ENCODE measurements at places on chromosomes 1 and 21. TPM values are rescaled to one million over a fixed set of nuclear protein-coding genes. Genes with fewer than 3 reads are reported as not detected.

DNA sequence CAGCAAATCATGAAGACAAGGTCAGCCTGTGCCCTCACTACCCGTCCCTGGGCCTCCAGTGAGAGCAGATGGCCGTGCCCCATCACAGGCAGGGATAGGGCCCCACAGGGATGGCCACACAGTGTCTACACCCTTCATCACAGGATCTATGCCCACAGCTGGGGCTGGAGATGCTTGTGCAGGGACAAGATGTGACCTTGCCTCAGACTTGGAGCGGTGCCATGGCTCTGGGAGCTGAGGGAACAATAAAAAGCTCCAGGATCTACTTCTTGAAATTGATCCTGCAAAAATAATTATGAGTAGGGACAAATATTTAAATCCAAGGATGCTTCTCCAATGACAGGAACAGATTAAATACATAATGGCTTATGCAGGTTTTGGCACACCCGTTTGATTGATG is 25.4 kb upstream of the TCEA3 start:
- DNase-seq = peak; percentile 60

DNA sequence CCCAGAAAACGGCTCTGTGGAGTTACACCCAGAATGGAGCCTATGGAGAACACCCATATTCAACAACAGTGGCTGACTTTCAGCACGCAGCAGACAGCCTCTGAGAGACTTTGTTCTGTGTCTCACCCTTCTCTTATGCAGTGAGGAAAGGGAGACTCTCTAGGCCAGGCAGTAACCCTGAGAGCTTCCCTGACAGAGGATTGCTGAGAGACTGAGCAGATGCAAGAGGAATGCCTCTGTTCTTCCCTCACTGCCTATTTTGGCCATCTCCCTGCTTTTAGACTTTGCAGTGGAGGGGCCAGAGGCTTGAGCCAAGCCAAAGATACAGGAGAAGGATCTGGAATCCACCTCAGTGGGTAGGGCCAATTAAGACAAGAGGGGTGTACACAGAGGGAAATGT is 41.8 kb upstream of the SLC16A1 start:
- no peak for DNase-seq

GRCh38 chr1:151992303-151993083 is 1.2 kb downstream of the S100A10 start:
- peak; percentile 78 for DNase-seq

GRCh38 chr1:48082271-48082962 is 85.2 kb upstream of the TRABD2B start:
- no peak for DNase-seq

DNA sequence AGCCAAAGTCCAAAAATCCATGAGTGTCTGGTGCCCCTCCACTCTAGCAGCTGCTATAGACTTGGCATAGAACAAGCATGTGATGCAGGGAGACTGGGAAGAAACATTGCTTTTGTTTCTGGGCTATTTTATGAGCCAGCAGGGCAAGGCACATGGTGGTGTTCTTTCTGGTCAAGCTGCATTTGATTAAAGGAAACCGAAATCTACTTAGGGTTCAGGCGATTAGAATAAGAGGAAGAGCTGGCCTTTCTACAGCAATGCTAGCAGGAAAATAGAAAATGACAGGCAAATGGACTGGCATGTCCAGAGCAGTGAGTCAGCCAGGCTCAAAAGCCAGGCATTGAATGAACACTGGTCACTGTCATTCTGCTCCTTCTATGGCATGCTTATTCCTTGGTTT is 28.5 kb upstream of the ARHGAP29 start:
- DNase-seq = no peak

DNA sequence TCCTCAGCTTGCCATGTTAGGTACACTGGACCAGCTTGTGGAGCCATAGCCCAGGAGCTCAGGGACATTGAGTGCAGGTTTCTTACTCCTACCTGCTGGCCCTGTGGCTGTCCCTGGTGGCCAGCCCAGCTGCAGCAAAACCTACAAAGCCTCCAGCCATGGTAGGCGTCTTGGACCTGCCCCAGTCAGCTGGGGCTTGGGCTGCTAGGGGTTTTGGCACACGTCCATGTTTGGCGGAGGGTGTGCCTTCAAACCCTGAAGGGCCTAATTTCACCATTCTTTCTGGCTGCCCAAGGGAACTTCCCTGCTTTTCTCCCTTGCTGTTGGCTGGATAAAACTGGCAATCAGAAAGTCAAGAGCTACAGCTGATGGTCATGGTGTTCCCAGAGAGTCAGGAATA is 25.4 kb downstream of the HMGCS2 start:
- DNase-seq = peak; percentile 44

- DNase-seq = no peak
Measured at GRCh38 chr1:184698969-184699368, 55.7 kb downstream of the EDEM3 start.

- no peak for DNase-seq
Measured at GRCh38 chr1:44521378-44522080, 116.5 kb downstream of the RNF220 start.

DNA sequence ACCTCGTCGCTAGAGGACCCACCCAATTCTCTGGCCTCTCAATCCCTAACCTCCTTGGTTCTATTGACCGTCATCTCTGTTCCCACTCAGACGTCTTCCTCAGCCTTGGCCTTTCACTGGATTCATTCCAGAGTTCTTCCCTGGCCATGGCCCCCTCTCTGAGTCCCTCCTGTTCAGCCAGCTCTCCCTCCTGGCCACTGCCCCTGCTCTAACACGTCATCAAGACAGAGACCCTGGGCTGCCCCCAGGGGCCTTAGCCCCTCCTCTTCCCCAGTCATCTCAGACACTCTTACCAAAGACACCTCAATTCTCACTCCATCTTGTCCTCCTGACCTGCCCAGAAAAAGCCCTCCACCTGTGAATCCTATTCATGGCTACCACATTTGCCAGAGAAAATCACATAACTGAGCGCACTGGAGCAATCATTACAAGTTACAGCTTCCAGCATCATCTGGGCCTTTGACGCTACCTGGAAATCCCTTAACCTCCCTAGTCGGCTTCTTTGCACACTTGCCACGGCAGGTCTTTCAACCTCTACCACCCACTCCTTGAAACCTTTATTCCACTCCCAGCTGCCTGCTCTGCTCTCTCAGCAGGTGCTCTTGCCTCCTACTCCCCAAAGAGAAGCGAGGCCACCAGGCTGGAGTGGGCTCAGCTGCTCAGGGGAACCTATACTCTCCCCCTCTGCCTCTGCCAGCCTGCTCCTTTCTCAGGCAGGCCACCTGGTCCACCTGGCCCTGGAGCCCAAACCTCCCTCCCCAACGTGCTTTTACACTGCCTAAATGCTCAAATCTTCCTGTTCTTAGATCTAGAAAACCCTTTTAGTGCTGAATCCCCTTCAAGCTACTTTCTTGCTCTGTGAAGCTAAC is 14.0 kb downstream of the DCST2 start:
- no peak for DNase-seq

DNA sequence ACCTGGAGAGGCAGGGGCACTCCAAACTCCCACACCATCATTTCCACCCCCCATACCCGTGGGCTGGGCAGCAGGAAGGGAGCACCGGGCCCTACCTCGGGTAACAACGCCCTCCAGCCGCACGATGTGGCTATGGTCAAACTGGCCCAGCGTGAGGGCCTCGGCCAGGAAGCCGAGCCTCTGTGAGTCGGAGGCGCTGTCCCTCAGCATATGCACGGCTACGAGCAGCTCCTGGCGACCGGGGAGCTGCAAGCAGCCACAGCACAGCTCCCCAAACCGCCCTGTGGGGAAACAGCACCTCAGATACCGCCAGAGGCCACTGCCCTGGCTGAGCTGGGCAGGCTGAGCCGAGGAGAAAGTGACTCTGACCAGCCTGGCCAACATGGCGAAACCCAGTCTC is 29.2 kb downstream of the CDCA8 start:
- DNase-seq = no peak

DNA sequence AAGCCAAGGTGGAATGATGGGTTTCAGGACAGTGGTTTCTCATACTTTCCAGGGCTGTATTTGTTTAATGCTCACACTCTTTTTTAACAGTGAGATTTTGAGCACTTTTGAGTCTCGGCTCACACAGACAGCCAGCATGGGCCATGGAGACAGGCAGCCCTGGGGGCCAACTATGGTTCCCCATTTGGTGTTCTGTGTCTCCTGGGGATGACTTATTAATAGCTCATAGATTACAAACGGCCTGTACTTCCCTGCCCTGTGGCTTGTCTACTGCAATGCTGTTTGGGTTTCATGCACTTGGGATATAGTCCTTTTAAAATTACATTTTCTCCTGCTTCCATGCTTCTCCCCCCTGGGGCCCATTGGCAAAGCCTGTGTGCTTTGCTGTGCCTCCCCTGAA is 178.3 kb downstream of the KCNJ6 start:
- DNase-seq = no peak

DNA sequence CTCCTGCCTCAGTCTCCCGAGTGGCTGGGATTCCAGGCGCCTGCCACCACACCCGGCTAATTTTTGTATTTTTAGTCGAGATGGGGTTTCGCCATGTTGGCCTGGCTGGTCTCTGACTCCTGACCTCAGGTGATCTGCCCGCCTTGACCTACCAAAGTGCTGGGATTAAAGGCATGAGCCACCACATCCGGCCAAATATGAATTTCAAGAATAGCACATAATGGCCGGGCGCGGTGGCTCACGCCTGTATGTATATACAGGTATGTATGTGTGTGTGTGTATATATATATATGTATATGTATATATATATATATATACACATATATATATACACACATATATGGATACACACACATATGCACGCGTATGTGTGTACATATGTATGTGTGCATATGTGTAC is 95.2 kb downstream of the ZP4 start:
- no peak for DNase-seq

- no peak for DNase-seq
Measured at GRCh38 chr1:88751714-88752113, 67.6 kb downstream of the PKN2 start.

DNA sequence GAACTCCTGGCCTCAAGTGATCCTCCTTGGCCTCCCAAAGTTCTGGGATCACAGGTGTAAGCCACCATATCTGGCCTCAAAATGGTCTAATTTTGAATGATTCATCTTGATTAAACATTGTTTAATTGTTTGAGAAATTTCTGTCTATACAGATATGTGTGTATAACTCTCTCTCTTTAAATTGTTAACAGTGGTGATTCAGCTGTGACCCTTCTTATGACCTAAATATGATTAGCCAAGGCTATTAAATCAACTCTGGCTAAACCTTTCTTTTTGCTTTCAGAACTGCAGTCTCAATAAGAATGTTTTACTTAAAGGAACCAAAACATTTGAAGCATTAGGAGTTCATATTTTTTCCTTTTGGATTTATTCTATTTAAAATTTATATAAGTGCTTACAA is 19.2 kb upstream of the B3GALT5 start:
- no peak for DNase-seq

DNA sequence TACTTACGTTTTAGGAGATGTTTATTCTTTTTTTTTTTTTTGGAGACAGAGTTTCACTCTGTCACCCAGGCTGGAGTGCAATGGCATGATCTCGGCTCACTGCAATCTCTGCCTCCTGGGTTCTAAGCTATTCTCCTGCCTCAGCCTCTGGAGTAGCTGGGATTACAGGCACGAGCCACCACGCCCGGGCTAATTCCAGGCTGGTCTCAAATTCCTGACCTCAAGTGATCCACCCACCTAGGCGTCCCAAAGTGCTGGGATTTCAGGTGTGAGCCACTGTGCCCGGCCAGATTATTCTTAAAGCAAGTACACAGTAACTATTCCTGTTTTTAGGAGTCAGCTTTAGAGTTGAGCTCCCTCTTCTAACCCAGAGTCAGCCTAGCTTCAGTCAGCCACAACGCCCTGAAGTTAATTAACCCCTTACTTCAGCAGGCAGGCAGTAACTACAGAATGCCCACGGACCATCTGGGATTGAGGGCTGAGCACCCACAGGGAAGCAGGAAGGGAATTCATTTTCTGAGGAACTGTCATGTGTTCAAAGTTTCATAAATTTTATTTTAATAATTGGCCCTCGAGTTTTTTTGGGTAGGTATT is 5.3 kb upstream of the ID3 start:
- DNase-seq = no peak

Gene SLC44A5
- 0.62 TPM for total RNA-seq

Gene IL22RA1
- total RNA-seq = 0.74 TPM

Gene CDC42
- 111 TPM for total RNA-seq

Gene RNU1-3
- total RNA-seq = under 0.01 TPM

Gene CELSR2
- 2.2 TPM for total RNA-seq

Gene COL6A2
- total RNA-seq = 599 TPM

Data from ovary (tissue), 10 donors.